ENCODE measurements at places on chromosomes 2 and 18.

- DNase-seq, result no peak
Measured at GRCh38 chr18:79789091-79789891, 8.4 kb upstream of the KCNG2 start.

GRCh38 chr2:236211296-236211695, 43.1 kb upstream of the GBX2 start:
- DNase-seq, result no peak

DNA sequence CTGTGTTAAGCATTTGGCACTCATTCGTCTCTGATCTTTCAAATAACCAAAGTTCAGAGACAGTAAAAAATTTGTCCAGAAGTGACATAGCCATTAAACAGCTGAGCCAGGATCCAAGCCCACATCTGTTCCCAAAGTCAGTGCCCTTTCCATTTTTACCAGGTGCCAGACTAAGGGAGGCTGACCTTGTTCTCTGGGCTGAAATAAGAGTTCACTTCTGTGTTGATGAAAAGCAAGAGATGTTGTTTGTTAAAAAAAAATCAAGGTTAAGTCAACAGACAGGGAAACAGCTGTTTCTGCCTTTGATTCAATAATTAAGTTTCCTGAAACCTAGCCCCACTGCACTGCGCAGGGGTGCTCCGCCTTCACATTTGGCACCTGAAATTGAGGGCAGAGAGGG, 117.1 kb downstream of the PRKRA start:
- no peak for DNase-seq

DNA sequence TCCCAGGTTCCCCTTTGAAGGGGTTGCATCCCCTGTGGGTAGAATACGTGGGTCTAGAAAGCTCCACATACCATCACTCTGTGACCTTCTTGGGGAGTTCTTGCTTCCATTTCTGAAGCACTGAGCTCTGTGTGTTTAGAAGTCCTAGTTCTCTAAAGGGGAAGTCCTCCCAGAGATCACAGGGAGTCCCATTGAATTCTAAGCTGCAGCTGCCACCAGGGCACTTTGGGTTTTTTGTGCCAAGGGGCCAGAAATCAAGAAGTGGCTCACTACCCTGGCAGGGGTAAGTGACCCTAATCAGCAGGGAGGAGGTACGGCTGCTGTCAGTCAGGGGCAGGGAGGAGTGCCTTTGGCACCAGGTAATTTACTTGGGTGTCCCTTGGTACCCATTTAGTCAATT, 70.9 kb downstream of the EHD3 start:
- DNase-seq, result no peak

- DNase-seq, result no peak
Measured at GRCh38 chr2:82993609-82994008, 1465.5 kb downstream of the SUCLG1 start.

DNA sequence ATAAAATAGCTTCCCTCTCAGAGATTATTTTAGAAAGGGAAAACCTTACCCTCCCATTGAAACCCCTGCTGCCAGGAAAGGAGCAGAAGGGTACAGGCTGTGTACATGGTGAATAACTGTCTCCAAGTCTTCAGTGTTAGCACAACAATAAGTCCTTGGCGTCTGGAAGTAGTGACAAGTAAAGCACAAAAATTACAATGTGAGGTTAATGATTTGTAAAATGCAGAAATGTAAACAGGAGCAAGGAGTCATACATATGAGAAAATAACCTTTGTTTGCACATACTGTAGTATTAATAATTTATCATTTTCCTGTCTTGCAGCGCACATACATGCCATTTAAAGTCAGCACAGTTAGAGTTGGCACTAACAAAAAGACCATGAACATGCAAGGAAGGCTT, 40.5 kb downstream of the ABHD3 start:
- no peak for DNase-seq

DNA sequence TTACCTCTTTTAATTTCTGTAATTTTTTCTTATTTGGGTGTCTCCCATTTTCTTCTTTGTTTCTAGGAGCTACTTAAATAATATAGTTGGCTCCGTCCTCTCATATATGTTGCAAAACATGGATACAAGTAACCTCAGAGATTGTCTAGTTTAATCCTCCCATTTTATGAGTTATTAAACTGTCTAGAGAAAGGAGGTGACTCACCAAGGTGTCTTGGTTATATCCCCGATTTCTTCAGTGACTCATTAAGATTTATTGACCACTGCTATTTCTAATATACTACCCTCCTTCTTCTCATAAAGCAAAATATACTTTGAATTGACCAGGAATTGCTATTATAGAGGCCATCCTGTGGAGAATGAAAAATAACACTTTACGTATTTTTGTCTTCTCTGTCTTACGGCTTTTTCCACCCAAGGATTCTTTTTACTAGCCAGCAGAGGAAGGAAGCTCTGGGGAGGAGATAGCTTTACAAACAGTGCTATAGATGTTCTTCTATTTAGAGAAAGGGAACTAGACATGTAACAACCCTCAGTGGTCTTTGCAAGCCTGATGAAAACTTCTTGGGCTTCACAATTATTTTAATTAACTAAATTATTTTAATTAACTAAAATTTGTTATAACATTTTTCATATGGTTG, 300.4 kb upstream of the TNP1 start:
- no peak for DNase-seq

- DNase-seq, result no peak
Measured at GRCh38 chr18:53135654-53136053, 795.7 kb downstream of the DCC start.

GRCh38 chr2:121994238-121995206, 239.1 kb downstream of the TSN start:
- no peak for DNase-seq
